ENCODE measurements at places on chromosomes 7 and 10.

DNA sequence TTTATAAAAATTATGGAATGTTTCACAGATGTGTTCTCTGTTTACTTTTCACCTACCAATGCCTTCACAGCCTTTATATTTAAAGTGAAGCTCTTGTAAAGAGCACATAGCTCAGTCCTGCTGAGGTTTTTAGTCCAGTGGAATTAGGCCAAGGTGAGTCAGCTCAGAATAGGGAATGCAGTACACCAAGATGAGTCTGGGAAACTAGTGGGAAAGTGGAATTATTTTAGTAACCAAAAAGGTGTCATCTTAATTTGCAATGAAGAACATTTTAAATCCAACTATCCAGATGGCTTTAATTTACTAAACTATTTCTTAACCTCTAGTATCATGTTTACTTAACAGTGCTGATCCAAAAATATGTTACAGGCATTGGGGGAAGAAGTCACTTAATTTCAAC is 236.3 kb upstream of the CTBP2 start:
- peak; percentile 25 for DNase-seq

- DNase-seq = no peak
These were observed 610.0 kb downstream of the KCNMA1 start for GRCh38 chr10:77027576-77027975.

DNA sequence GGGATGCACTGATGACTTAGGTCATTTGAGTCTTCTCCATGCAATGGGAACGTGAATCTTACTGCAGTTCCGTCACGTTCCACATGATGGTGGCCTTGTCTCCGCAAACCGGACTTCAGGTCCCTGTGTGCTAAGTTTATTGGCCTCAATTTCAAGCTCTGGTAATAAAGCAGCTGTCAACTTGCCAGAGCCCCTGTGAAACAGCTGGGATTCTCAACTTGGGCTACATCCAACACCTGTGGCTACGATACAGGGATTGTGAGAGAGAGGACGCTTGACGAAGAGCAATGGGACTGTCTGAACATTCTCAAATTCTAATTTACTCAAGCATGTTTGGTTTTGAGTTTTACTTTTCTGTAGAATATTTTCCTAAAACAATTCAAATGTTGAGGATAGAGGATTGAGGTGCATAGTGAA is 174.2 kb downstream of the PTN start:
- peak; percentile 57 for DNase-seq

- DNase-seq = peak; percentile 86
These were observed 70.8 kb upstream of the UCN3 start for GRCh38 chr10:5293691-5294550.

DNA sequence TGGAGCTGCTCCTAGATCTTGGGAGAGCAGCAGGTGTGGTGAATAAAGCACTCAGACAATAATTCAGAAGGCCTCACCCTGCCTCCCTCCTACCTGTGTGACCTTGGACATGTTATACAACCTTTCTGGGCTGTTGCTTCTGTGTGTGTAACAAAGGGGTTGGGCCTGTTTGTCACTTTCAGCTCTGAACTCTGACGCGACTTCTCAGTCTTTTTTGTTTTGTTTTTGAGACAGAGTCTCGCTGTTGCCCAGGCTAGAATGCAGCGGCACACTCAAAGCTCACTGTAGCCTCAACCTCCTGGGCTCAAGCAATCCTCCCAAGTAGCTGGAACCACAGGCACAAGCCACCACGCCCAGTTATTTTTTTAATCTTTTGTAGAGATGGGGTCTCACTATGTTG is 89.3 kb downstream of the DNMBP start:
- DNase-seq = no peak

- DNase-seq = no peak
These were observed 33.8 kb downstream of the GNG11 start for GRCh38 chr7:93955304-93955703.

GRCh38 chr7:74478671-74479065 is 25.0 kb downstream of the GTF2IRD1 start:
- no peak for DNase-seq

- no peak for DNase-seq
These were observed 9.9 kb upstream of the ACSL5 start for GRCh38 chr10:112363696-112364688.

DNA sequence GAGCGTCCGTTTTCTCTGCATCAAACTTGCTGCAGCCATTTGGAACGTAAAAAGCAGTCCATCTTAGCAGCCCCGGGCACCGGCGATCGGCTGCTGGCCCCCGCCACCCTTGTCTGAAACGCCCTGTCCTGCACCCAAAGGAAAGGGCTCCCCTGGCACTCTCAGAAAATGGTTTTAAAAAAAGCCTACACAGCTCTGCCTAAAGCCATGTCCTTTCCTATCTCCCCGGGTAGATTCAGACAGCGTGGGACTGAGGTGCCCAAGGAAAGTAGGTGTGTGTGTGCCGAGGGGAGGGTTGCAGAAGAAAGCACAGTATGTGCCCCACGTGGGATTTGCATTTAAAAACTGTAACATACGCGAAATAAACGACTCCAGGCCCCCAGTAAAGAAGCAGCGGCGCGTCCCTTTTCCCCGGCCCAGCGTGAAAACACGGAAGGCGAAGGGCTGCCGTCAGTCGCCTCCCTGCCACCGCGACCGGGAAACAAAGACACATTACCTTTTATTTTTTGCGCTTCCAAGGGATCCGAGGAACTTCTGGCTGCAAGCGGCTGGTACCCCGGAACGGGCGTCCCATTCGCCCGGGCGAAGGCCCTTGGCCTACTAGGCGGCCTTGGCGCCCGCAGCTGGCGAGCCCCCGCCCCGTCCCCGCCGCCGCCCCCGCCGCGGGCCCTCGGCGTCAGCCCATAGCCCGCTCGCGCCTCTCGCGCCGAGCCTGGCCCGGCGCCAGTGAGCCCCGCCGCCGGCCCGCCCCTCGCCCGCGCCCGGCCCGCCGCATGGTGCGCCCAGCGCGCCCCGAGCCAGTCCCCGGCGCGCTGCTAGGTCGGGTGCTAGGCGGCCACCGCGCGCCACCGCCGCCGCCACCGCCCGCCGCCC is 304.6 kb downstream of the PRPF18 start:
- DNase-seq = no peak

DNA sequence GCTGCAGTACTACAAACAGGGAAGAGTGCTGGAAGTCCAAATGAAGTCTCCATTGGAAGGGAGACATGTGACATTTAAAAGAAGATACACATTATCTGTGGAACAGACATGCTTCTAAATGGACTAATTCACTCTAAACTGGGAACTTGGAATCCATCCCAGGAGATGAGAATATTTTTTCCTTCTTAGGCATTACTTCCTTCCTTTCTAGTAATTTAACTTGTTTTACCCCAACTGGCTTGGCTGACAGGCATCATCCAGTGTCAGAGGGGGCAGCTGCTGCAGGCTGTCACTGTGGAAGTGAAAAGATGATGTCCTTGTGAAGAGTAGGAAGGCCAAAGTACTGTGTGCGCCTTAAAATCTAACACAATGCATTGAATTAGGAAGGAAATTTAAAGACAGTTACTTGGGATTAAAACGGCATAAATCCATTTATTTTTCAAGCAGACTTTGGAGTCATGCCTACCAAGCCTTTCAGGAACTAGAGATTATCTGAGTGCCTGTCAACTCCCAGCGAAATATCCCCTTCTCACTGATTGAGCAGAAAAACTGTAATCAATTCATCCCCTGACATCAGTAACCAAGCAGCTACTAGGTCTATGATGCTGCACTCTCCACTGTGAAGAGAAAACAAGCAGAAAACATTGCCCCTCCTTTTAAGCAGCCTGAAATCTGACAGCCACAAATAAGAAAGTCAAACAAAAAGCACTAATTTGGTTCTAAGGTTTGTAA is 161.2 kb downstream of the DGKI start:
- DNase-seq = no peak

DNA sequence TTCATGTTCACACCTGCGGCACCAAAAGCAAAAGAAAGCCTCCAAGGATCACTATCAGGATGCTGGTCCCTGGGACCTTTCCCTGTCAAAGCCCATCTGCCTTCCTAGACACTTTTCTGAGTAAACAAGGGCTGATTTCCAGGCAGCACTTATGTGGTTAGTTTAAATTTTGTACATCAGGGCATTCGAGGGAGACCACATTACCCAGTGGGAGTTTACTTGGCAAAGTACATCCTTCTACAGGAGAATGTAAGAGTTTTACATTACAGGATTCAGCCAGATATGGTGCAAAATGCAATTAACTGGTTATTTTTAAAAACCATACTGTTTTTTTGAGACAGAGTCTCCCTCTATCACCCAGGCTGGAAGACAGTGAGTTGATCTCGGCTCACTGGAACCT is 132.1 kb downstream of the CSTF2T start:
- DNase-seq = no peak

- DNase-seq = peak; percentile 67
These were observed 66.9 kb downstream of the STK17A start for GRCh38 chr7:43649755-43650274.

DNA sequence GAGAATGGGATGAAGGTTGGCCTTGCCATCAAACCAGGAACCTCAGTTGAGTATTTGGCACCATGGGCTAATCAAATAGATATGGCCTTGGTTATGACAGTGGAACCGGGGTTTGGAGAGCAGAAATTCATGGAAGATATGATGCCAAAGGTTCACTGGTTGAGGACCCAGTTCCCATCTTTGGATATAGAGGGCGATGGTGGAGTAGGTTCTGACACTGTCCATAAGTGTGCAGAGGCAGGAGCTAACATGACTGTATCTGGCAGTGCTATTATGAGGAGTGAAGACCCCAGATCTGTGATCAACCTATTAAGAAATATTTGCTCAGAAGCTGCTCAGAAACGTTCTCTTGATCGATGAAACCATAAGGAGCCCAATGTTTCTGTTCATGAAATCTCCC is 637 bp downstream of the RPEL1 start:
- DNase-seq = peak; percentile 24

GRCh38 chr10:25226775-25227682 is 52.2 kb downstream of the GPR158 start:
- peak; percentile 65 for DNase-seq

DNA sequence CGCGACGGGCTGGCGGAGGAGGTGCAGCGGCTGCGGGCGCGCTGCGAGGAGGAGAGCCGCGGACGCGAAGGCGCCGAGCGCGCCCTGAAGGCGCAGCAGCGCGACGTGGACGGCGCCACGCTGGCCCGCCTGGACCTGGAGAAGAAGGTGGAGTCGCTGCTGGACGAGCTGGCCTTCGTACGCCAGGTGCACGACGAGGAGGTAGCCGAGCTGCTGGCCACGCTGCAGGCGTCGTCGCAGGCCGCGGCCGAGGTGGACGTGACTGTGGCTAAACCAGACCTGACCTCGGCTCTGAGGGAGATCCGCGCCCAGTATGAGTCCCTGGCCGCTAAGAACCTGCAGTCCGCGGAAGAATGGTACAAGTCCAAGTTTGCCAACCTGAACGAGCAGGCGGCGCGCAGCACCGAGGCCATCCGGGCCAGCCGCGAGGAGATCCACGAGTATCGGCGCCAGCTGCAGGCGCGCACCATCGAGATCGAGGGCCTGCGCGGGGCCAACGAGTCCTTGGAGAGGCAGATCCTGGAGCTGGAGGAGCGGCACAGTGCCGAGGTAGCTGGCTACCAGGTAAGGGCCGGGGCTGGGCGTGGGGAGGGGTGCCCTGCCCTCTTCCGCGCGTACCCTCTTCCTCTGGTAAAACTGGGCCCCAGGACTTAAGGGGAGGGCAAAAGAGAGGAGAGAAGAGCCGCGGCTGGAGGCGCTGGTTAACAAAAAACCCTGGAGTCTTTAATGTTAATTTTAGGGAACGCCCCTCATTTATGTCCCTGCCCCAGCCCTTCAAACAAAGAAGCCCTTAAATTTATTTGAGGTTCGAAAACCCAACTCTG is 987 bp downstream of the INA start:
- DNase-seq = no peak

GRCh38 chr7:149833495-149834130 is 4.6 kb upstream of the ZNF862 start:
- DNase-seq = no peak

- DNase-seq = no peak
These were observed 206.8 kb upstream of the LYZL1 start for GRCh38 chr10:29081951-29082685.

GRCh38 chr10:66467042-66467441 is 458.8 kb upstream of the LRRTM3 start:
- DNase-seq = no peak

GRCh38 chr7:10723832-10724231 is 249.8 kb upstream of the PHF14 start:
- DNase-seq = no peak

GRCh38 chr10:80579181-80579763 is 41.6 kb downstream of the SH2D4B start:
- no peak for DNase-seq

- peak; percentile 93 for DNase-seq
These were observed 74.3 kb upstream of the ASAH2 start for GRCh38 chr10:50325449-50326171.

DNA sequence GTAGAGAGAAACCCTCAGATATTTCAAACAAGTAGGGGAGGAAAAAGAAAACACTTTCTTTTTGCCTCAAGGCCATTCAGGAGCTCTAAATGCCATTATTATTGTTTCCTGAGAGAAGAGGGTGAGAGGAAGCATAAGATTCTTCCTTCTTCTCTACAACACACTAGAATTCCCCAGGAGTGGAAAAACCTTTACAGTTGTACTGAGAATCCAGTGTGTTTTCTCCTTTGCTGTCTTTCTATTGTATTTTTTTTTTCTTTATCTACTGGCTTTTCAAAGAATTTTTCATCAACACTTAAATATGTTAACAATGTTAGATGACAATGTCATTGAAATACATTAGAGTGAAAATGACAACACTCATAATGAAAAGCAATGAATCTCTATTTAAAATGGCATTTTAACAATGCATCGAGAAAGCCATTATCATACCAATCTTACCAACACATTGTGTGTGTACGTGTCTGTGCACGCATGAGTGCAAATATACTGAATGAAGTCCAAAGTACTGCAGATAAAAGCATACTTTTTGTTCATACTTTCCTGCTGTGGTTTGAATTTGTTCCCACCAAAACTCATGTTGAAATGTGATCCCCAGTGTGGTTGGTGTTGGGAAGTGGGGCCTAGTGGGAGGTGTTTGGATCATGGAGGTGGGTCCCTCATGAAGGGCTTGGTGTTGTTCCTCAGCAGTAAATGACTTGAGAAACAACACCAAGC is 24.2 kb upstream of the MACC1 start:
- DNase-seq = peak; percentile 71

DNA sequence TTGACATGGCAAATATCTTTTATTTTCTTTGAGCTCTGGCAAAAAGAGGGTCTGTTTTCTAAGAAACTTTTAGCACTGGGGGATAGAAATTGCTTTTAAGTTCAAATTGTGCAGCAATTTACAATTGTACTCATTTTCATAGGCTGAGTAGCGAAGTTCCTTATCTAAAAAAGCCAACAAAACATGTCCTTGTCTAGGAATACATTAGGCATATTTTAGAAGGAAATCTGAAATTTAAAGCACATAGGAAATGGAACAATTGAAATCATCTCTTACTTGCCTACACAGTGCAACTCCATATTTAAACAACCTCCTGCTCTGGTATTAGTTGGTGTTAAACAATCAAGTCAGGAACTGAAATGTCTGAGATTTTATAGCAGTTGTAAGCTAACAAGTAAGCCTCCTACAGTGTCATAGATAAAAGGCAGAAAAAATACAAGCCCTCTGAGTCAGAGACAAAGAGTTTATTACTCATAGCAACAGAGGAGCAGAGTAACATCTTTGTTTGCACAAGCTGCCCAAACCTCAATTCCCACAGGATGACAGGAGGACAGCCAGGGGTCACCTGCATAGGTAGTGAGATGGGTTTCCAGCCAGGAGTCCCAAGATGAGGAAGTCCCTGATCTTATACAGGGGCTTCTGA is 280.2 kb upstream of the HGF start:
- peak; percentile 3 for DNase-seq
